ENCODE measurements at places on chromosomes 2 and 18. TPM values are rescaled to one million over a fixed set of nuclear protein-coding genes. Genes with fewer than 3 reads are reported as not detected.

GRCh38 chr2:191150600-191151330 is at the start of gene STAT4:
TSS of gene STAT4 (minus strand) at chr2:191150994. CDS start at chr2:191148203, 2,791 bp downstream.
- no peak for DNase-seq

GRCh38 chr2:43810452-43810851 is 28.2 kb downstream of the ABCG5 start:
- DNase-seq, result no peak

- DNase-seq, result peak; percentile 63
These were observed 119.8 kb downstream of the PRKCE start for GRCh38 chr2:45771261-45771660.

- DNase-seq, result no peak
These were observed 8.6 kb upstream of the PLEKHM3 start for GRCh38 chr2:208033701-208034502.

DNA sequence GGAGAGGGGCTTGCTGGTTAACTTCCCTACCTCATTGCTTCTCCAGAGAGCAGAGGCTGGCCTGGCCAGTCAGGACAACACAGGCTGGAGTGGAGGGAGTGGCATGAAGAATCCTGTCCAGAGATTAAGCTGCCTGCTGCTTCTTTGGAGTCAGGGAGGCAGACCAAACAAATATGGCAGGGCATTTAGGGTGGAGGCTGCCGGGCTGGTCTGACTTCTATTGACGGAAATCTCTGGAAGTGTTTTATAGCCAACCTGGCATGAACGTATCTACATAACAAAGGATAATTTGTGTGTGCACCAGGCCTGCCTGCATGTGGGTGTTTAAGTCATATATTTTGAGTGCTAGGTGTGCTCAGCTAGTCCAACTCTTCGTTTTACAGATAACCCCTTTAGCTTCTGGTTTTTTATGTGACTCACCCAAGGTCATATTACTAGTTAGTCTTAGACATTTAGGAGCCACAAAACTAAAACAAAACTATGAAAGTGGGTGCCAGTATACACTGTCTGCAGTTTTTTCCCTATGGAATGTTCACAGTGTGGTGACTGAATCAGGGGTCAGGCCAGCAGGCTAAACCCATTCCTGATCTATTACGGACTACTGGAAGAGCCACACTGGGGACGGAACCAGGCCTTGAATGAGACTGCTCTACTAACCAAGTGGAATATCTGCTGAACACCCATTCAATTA is 5.5 kb downstream of the NPC1 start:
- no peak for DNase-seq

DNA sequence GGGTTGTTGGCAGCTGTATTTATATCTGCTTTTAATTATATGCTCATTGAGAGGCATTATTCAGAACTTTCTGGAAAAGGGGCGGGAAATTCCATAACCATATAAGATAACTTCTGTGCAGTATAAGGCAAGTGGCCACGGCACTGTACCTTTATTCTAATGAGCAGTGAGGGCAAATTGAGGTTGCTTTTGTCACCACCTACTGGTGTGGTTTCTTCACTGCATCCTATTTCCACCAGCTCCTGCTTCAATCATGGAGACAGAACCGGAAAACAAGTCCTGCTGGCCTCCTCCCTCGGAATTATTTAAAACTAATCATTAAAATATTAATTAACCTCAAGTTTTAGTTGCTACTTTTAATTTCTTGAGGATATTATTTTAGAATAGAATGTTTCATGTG is 759.4 kb downstream of the CBLN2 start:
- no peak for DNase-seq

DNA sequence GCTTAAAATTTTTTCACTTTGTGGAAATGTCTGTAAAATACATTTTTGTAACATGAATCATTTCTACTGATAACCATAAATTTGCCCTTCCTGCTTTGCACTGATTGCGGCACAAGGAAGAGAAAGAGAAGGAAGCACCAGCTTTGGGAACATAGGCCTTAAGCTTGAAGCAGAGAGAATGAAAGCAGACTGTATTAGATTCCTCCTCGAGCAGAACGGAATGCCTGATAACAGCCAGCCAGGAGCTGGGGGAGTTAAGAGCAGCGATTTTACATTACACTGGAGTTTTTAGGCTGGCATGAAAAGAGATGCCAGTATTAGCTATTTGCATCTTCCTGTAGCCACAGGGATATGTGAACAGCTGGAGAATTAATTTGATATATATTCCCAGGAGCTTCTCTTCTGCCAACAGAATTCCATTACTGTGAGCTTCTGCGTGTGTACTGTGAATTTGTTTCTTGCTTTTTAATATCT is 33.5 kb downstream of the CRIM1 start:
- no peak for DNase-seq

- DNase-seq, result no peak
These were observed 31.6 kb downstream of the MBD2 start for GRCh38 chr18:54192900-54193299.

DNA sequence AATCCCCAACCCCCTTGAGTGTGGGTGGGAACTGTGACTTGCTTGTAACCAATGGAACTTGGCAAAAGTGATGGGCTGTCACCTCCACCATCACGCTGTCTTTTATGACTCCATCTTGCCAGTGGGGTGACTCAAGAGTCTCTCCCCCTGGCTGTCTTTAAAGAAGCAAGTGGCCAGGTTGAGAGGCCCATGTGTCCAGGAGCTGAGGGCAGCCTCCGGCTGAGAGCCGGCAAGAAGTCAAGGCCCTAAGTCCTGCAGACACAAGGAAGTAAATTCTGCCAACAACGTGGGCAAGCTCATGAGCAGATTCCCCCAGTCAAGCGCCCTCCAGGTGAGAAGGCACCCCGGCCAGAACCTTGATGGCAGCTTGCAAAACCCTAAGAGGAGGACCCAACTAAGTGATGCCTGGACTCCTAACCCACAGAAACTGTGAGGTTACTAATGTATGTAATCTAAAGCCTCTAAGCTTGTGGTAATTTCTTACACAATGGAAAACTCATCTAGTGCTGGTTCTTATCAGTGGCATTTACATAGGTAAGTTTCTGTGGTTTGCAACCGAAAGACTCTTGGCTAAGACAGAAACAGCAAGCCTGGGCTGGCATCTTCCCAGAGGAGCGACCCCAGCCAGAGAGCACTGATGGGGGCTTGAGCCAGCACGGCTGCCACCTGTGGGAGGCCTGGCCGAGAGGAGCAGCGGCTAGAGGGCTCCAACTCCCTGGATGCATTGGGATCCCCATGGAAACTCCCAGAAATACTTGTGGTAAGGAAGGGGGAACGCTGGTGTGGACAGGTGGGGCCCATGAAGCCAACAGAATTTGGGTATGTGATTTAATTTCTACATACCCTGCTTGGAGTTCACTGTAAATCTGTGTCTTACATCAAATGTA is 49.3 kb downstream of the CIB4 start:
- peak; percentile 25 for DNase-seq

GRCh38 chr2:237894396-237894979 is 35.1 kb downstream of the RAMP1 start:
- DNase-seq, result no peak

- DNase-seq, result peak; percentile 89
These were observed 13.7 kb downstream of the HS6ST1 start for GRCh38 chr2:128304715-128305554.

DNA sequence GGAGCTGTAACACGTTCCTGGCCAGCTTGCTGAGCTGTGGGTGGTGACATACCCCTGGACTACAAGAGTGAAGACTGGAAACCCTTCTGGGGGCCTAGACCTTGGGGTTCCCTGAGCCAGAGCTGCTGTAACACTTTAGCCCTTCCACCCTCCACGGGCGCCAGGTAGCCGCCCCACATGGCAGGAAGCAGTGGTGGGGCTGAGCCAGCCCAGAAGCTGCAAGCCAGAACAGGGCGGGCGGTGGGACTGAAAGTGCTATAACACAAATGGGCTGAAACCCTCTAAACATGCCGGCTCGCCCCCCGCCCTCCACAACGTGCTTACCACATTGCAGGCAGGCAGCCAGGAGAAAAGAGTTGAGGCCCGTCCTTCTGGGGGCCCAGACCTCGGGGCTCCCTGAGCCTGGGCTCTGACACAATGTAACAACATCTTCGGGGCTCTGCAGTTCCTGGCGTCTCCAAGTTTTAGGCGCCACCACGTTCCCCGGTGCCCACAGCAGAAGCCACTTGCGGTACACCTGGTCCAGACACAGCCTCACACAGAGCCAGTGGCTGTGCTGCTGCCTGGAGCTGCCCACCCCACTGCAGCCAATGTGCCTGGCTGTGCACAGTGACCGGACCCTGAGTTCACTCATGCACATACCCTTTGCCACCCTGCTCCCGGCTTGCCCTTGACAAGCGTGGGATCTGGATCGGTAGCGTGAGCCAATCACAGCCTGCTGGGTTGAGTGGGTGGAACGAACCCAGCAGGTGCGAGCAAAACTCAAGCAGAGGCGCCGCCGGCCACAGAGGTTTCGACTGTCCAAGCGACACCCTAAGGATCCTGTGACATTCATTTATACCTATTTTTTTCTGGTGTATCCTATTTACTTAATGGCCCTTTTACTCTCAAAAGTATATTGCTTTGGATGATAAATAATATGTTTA is 127.4 kb upstream of the FHL2 start:
- DNase-seq, result no peak

GRCh38 chr2:241173557-241173956 is 14.9 kb upstream of the ANO7 start:
- no peak for DNase-seq

GRCh38 chr2:108385411-108386071 is 7.8 kb downstream of the SULT1C4 start:
- no peak for DNase-seq

GRCh38 chr2:200477667-200478131 is 32.2 kb downstream of the KCTD18 start:
- DNase-seq, result no peak

- no peak for DNase-seq
These were observed 261.0 kb downstream of the HRH4 start for GRCh38 chr18:24721388-24721787.

SCN2A gene
- total RNA-seq, result 0.08 TPM

BCL2 gene
- total RNA-seq, result 28.8 TPM

STARD6 gene
- not detected for total RNA-seq

KCNF1 gene
- total RNA-seq, result not detected

MAT2A gene
- 157 TPM for total RNA-seq

EVA1A gene
- total RNA-seq, result 5.7 TPM

C1GALT1C1L gene
- total RNA-seq, result 0.44 TPM

ELOA2 gene
- not detected for total RNA-seq

DUSP2 gene
- 26.0 TPM for total RNA-seq

All from suprapubic skin (tissue), 4 donors.